Germinal center (tissue), 1 donor: ENCODE measurements at places on chromosomes 4 and X.

- no peak for DNase-seq
These were observed 108.9 kb downstream of the DLG3 start for GRCh38 chrX:70553516-70553915.

DNA sequence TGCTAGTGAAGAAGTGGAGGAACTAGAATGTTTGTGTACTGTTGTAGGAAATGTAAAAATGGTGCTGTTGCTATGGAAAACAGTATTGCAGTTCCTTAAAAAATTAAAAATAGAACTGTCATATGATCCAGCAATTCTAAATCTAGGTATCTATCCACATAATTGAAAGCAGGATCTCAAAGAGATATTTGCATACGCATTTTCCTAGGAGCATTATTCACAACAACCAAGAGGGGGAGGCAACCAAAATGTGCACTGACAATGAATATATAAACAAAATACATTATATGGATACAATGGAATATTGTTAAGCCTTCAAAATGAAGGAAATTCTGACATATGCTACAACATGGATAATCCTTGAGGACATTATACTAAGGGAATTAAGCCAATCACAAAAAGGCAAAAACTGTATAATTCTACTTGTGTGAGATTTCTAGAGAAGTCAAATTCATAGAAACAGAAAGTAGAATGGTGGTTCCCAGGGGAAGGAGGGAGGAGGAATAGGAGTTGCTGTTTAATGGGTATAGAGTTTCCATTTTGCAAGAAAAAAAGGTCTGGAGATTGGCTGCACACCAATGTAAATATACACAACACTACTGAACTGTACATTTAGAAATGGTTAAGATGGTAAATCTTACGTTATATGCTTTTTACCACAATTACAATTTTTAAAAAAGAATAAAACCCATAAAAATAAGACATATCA is 35.6 kb upstream of the KCNE5 start:
- no peak for DNase-seq

DNA sequence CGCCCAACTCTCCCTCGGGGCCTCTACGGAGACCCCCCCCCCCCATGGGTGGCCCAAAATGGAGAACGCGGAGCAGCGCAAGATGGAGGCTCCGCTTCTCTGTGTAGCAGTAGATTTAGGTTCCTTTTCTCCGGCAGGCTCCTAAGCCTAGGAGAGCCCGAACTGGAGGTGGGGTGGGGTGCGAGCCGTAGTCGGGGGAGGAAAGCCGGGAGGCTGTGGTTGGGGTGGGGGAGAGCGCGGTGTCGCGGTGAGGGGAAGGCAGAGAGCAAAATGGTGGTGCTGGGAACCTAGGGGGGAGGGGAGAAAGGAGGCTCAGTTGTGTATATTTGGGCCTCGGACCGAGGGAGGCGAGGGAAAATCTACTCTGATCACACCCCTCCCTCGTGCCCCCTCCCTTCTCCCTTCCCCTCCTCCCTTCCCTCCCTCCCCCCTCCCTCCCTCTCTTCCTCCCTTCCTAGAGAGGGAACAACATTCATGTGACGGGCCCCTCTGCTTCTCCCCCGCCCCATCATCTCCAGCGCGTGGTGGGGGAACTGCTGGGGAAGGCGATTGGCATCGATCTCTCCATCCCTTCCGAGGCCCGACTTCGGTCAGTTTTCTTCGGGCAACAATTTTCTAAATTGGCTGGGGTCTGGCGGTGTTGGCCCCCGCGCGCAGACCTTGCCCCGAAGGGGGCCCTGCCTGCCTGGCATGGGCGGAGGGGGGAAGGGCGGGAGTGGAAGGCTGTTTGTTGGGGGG is at the start of gene STAG2:
TSS of gene STAG2 (plus strand) at position 439 of the 738 bp plus-strand sequence. CDS start 60,922 bp downstream, outside the sequence.
- DNase-seq = peak; percentile 40

GRCh38 chr4:38378478-38378877 is 285.5 kb upstream of the KLF3 start:
- no peak for DNase-seq

- no peak for DNase-seq
These were observed 26.0 kb downstream of the MANBA start for GRCh38 chr4:102734591-102735385.

DNA sequence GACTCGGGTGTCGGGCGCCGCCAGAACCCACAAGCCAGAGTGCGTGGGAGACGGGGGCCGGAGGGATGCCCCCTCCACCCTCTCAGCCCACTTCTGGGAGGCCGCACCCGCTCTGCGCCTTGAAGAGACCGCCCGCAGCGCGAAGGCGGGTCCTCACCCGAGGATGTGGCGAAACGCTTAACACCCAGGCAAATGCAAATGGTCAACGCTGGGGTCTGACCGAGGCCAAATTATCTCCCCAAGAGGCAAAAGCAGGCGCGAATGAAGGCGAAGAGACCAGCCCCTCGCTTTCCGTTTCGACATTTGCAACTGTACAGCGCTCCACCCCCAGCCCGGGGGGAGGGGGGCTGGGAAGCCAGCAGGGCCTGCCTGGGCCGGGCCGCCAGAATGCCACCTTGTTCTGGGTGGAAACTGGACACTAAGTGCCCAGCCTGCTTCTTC is 137.7 kb upstream of the ZIC3 start:
- no peak for DNase-seq

DNA sequence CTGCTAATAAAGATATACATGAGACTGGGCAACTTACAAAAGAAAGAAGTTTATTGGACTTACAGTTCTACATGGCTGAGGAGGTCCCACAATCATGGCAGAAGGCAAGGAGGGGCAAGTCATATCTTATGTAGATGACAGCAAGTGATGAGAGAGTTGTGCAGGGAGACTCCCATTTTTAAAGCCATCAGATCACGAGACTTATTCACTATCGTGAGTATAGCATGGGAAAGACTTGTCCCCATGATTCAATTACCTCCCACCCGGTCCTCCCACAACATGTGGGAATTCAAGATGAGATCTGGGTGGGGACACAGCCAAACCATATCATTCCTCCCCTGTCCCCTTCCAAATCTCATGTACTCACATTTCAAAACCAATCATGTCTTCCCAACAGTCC is 50.9 kb upstream of the GRID2 start:
- DNase-seq = no peak

DNA sequence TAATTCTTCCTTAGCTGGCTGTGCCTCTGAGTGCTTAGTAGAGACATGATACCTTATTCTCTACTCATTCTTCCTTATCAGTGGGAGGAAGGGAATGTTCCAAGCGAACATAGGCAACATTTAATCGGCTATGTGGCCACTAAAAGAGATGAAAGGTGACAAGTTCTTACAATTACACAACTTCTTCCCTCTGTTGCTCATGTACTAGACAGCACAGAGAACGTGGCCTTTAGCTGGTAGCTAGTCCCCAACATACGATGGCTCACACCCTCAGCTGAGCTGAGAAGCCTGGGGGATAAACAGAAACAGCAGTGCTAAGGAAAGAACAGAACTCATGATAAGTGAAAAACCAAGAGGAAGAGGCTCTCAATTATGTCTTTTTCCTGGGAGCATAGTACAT is 52.2 kb downstream of the APOO start:
- no peak for DNase-seq

- DNase-seq = no peak
These were observed 170.6 kb upstream of the S100G start for GRCh38 chrX:16479206-16479869.
